Fibroblast of skin of scalp (primary cell): ENCODE measurements at places on chromosomes 4 and X.

DNA sequence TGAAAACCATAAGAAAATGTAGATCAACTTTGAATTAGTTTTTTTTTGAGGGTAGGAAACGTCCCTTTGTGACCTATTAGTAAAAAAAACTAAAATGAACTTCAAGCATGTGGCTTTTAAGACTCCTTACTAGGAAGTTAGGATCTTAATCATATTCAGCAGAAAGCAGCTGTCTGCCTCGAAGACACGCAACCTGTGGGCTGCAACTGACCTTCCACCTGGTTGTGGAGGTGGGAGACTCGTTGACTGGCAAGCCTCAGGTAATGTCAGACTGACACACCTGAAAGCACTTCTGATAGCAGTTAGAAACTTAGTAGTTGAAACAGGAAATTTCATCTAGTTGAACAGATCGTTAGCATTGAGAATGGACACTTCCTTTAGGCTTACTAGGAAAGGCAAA, 37.4 kb downstream of the CCNG2 start:
- DNase-seq, result no peak

GRCh38 chrX:136250191-136251040, 784 bp downstream of the MAP7D3 start:
- DNase-seq, result peak; percentile 15

DNA sequence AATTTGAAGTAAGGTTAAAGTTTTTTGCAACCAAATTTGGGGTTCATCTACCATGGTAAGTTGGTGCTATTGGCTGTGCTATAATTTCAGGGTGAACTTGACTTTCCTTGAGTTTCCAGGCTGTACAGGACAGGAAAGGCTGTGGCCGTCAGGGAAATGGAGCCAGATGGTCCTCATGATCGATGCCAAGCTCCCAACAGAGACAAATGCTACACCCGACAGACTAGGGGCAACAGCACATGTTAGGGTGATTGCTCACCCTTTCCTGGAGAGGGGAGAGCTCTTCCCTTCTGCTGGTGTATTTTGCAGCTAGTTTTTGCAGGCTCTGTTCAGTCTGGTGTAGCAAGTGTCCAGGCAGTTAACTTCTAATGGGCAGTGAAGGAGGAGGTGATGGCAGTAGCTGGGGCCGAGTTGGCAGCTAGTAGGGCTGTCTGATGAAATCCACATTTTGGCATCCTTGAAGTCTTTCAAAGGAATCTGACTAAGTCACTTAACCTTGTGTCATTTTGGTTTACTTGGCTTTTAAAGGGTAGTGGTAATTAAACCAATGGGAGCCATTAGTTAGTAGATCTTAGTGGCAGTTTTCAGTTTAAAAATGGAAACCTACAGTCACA, 47.8 kb downstream of the GAB1 start:
- DNase-seq, result no peak

DNA sequence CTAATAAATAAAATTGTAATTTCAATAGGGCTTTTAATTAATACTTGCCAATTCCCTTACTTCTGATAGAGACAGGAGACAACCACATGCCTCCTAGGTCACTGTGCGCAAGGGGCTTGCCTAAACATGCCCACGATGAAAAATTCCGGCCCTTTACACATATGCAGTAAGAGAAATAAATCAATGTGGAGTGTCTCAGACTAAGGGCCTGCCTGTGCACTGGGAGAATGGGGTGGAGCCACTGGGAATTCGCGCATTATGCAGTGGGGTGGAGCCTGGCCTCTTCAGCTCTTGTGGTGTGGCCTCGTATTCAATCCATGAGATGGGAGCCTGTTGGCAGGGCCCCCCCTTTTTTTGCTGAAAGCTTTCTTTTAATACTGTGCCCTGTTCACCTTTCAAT, 484.5 kb downstream of the PDGFC start:
- no peak for DNase-seq

DNA sequence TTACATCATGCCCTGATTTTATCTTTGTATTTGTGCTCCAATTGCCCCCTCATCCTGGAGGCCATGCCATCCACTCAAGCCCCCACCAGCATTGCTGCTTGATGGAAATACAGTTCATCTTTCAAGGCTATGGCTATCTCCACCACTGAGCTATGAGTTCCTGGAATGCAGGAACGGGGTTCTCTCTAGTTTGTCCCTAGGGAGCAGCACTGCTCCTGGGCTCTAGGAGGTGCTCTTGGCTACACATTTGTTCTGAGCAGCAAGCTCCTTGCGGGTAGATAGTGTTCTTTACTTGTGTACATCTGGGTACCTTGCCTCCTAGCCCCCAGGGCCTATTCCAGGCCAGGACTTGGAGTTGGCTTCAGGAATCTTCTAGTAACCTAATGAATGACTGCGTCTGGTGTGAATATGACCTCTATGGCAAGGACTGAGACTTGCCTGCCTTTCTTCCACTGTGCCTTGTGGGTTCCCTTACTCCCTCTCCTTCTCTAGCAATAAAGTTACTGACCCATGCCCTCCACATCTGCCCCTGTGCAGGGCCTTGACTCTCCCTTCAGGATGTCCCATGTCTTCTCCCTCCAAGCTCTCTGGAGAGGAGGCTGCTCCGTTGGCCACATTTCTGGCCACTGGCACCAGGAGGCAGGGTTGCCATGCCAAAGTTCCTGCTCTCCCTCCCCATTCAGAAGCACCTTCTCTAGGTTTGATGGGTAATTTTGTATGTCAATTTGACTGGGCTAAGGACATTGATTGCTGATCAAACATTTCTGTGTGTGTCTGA, 7.6 kb downstream of the CITED1 start:
- no peak for DNase-seq
